Stimulated activated naive CD8-positive, alpha-beta T cell treated with anti-CD3 and anti-CD28 coated beads, Interleukin-15, amount 100 ng/mL, for 72 hours (primary cell): ENCODE measurements at places on chromosomes 16 and 17.

DNA sequence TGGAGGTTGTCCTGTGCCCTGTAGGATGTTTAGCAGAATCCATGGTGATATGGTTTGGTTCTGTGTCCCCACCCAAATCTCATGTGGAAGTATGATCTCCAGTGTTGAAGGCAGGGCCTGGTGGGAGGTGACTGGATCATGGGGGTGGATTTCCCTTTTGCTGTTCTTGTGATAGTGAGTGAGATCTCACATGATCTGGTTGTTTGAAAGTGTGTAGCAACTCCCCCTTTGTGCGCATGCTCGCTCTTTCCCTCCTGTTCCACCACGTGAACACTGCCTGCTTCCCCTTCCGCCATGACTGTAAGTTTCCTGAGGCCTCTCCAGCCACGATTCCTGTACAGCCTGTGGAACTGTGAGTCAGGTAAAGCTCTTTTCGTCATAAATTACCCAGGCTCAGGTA, 61.9 kb downstream of the ARHGAP17 start:
- DNase-seq: no peak

- DNase-seq: no peak
Observed at GRCh38 chr16:20744922-20745440, 3.4 kb upstream of the THUMPD1 start.

DNA sequence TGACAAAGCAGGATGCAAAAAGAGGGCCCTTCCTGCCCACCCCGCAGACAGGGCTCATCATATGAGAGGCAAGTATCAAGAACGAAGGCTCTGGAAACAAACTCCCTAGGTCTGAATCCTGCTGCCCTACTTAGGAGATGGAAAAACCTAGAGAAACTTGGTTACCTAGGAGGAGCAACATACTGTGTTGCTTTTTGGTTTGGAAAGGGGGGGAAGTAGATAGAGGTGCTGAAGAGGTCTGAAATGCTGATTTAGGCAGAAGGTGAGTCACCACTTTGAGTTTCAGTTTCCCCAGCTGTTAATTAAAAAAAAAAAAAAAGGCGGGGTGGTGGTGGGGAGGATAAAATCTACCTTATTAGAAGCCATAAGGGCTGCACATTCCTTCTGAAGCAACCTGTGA, 1.5 kb downstream of the N4BP1 start:
- DNase-seq: peak; percentile 36

- no peak for DNase-seq
Observed at GRCh38 chr16:84577034-84577803, 40.7 kb downstream of the COTL1 start.

- DNase-seq: no peak
Observed at GRCh38 chr16:78448658-78449271, 349.3 kb downstream of the WWOX start.

DNA sequence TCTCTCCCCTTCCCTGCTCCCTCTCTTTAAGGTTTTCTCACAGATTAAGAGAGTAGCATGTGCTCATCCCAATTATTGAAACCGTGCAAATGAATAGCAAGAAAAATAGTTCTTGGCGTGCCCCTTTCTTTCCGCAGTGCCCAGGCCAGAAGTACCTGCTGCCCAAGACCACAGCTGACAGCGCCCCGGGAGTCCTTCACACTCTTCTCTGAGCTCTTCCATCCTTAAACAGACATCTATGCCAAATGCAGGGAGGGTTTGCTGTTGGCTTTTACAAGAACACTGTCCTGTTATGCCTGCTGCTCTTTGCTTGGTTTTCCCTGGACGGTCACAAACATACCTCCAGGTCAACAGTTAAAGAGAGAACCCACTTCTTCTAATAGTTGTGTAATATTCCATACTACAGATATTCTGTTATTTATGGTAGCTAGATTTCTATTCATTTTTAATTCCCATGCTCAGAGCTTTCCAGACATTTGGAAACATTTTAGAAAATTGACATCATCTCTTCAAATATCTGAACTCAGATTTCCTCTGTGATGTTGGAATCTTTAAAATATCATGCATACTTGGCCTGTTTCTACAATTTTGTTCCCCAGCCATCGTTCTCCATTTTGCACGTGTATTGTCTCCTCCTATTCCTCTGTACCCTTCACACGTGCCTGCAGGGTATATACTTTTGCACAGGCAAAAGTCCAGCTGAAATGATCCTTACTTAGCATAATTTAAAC, 416.7 kb downstream of the WWOX start:
- no peak for DNase-seq

GRCh38 chr17:14143688-14144087, 74.4 kb downstream of the COX10 start:
- DNase-seq: no peak
